ENCODE measurements at places on chromosomes 2 and 18. TPM values are rescaled to one million over a fixed set of nuclear protein-coding genes. Genes with fewer than 3 reads are reported as not detected.

TGFA gene
- total RNA-seq = 1.0 TPM

AQP12A gene
- not detected for total RNA-seq

NGEF gene
- 37.5 TPM for total RNA-seq

ALK gene
- total RNA-seq = 0.26 TPM

TSGA10 gene
- total RNA-seq = 2.0 TPM

ST6GAL2 gene
- total RNA-seq = not detected

FLACC1 gene
- total RNA-seq = not detected

SAG gene
- not detected for total RNA-seq

ROCK1 gene
- 30.8 TPM for total RNA-seq

GKN1 gene
- not detected for total RNA-seq

NYAP2 gene
- not detected for total RNA-seq

ACMSD gene
- not detected for total RNA-seq

- no peak for DNase-seq
Measured at GRCh38 chr2:29749843-29750242, 171.5 kb downstream of the ALK start.

GRCh38 chr2:214341646-214342045 lies 69.2 kb upstream of the VWC2L start:
- DNase-seq = no peak

GRCh38 chr18:5058768-5059695 lies 138.0 kb downstream of the AKAIN1 start:
- DNase-seq = no peak

GRCh38 chr2:37637190-37637860 lies 34.1 kb downstream of the CDC42EP3 start:
- no peak for DNase-seq

- no peak for DNase-seq
Measured at GRCh38 chr2:36675579-36676282, 20.8 kb upstream of the VIT start.

GRCh38 chr2:8926356-8926755 lies 77.1 kb downstream of the MBOAT2 start:
- no peak for DNase-seq

- DNase-seq = no peak
Measured at GRCh38 chr2:36235882-36236281, 119.7 kb upstream of the CRIM1 start.

DNA sequence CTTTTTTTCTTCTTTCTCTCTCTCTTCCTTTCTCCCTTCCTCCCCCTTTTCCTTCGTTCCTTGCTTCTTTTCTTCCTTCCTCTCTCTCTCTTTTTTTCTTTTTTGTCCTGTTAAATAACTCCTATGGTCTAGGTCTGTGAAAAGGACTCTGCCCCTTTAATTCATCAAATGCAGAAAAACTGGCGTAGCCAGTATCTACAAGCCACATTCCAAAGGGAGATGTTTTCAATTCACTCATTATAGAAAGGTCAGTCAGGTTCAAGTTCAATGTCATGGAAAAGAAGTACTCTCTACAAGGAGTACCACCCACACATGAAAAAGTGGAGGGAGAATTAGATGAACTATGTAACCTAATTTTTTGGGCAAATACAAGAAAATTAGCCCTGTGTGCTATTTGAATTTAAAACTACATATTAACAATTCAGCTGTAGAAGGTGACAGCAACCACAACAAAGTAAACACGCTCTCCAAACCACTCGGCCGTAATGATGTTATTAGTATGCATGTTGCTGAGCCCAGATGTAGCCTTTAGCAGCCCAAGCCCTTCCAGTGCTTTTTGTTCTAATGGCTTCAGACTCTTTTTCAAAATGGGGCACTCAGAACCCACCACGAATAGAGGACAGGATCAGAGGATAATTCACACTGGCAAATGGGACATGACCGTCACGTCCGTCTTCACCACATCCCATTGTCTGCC lies 735.4 kb upstream of the FANCL start:
- DNase-seq = no peak

- DNase-seq = no peak
Measured at GRCh38 chr18:10682368-10682714, 156.5 kb downstream of the NAPG start.

DNA sequence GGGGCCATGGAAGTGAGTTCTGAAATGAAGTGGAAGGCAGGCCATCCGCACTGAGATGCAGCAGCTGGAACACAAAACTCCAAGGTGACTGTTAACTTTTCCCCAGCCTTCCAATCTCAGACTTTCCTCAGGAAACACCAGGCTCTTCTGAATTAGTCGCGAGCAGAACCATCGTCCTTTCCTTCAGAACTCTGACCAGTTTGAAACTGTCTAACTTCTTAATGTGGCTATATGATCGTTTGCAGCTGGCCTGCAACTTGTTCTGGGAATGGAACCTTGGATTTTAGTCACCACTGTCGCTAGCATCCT lies 620 bp upstream of the RPL37A start:
- no peak for DNase-seq

DNA sequence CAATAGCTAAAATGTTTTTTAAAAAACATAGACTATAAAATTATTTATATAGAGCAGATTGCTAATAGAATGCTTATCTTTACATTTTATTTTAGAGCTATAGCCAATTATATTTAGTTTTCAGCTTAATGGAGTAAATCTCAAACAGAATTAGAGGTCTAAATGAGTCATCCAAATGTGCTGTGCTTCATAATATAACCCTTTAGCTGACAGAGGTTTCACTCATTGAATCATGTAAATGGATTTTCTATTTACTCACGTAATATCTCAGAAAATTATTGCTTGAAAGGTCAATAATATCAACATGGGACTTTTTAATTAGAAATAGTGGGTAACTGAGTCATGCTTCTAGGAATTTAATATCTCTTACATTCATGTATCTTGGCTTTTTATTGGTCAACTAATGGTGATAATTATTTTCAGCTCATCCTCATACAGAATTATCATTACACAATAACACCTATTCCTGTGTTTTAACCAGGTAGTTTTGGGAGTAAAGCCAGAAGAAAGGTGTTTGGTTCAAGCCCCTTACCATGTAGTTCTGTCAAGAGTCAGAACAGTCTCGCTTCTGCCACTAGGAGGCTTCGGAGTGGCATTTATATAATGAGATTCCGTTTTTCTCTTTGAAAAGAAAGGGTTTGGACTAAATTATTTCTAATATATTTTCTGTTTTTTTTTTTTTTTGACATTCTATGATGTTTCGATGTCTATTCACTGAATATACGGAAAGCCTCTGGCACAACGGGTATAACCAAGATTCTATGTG lies 217.6 kb downstream of the CDH7 start:
- no peak for DNase-seq

- DNase-seq = peak; percentile 19
Measured at GRCh38 chr18:58455314-58456188, 173.3 kb downstream of the ALPK2 start.

GRCh38 chr2:43105586-43106558 lies 120.5 kb downstream of the ZFP36L2 start:
- no peak for DNase-seq

- DNase-seq = no peak
Measured at GRCh38 chr2:143160732-143161707, 31.8 kb downstream of the ARHGAP15 start.

DNA sequence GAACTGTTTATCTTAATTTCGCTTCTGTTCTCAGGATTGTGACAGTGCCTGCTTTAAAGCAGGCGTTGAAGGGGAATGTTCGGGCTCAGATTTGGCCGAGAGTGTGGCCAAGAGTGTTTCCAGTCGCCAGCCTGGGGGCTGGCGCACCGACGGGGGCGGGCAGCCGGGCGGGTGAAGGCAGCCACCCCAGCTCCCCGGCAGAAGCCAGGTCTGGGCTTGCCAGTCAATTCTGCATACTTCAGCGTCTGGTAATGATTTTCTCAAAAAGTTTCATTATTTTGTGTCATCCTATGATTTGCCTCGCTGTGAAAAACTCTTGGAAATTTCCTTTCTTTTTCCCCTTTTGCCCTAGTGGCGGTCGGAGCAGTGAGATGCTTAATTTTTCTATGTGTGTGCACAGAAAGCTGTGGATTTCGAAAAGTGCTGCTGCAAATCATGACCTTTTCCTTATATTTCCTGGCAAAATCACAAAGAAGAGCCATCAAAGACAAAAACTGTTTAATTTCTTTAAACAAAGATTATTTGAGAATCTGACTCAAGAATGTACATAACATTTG lies 856 bp downstream of the FAM228A start:
- no peak for DNase-seq

GRCh38 chr2:62050456-62051045 lies 145.1 kb downstream of the COMMD1 start:
- no peak for DNase-seq

GRCh38 chr2:45153121-45153520 lies 143.9 kb upstream of the SIX2 start:
- no peak for DNase-seq

DNA sequence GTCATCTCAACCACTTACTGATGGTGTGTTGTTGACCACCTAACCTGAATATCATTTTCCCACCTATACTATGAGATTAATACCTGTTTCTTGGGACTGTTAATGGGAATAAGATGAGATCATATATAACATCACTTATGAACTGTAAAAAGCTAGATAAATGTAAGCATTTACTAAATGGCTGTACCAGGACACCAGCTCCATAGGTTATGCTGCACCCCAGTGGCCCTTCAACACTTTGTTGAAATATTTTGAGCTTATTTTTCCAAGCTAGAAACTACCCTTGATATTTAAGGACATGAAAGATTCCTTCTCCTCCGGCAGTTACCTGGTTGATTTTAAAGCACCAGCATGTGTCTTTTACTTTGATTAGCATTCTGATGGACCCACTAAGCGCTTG lies 138.0 kb upstream of the CDCA7 start:
- no peak for DNase-seq

GRCh38 chr2:231138699-231139098 lies 13.9 kb upstream of the HTR2B start:
- DNase-seq = no peak

GRCh38 chr2:202278036-202278760 lies 12.6 kb downstream of the NOP58 start:
- DNase-seq = peak; percentile 69

- DNase-seq = no peak
Measured at GRCh38 chr18:2910751-2911425, 64.1 kb downstream of the EMILIN2 start.

- peak; percentile 48 for DNase-seq
Measured at GRCh38 chr2:71995067-71995665, 152.5 kb downstream of the CYP26B1 start.

DNA sequence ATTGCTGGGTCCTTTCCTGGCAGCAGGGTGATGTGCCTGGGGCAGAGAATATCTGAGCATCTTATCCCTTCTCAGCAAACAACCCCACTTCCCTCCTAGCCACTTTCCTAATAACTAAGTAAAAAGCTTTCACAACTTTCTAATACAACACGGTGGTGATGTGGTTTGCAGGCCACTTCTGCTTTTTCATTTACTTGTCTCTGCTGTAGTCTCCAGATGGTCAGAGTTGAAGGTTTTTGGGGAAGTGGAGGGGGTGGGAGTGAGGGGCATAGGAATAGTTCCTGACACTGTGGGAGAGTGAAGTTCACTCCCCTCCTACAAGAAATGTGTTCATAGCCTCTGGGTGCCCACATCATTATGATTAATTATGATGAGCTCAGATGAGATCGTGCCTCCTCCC lies 11.6 kb downstream of the OXER1 start:
- no peak for DNase-seq

- no peak for DNase-seq
Measured at GRCh38 chr2:171419333-171419732, 14.5 kb downstream of the METTL8 start.

DNA sequence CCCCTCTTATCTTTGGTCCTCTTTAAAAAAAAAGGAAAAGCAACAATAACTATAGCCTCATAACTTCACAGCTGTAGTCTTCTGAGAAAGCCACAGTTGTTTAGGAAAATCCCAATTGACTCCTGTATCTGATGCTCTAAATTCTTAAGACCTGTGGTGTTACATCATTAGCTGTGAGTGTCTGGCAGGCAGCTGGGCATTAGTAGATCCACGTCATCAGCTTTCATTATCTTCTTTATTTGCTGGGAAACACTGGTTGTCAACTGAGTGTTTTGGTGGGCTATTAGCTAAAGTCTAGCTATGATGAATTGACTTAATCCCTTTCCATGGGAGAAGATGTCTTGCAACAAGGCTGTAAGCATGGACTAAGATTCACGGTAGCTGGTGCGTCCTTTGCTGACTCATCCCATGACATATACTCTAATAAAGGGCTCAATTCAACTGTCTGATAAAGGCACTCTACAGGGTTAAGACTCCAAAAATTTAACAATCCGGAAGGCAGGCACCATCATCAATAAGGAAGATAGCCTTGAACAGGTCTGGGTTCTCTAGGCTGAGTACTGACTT lies 517.2 kb downstream of the PLCL1 start:
- DNase-seq = peak; percentile 21

DNA sequence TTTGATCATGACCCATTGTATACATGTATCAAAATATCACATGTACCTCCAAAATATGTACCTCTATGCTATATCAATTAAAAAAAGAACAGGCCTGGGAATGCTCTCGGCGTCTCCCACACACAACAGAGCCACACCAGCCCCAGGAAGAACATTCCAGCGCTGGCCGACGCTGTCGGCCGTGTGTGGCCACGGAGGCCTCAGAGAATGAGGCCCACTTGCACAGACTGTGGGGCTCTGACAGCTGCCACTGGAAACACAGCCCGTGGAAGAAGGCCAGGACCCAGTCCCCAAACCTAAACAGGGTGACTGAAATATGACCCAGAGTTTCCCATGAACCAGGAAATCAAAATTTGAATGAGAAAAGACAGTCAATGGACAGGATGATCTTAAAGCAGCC lies 69.7 kb downstream of the EIPR1 start:
- DNase-seq = no peak

- no peak for DNase-seq
Measured at GRCh38 chr18:69763002-69763401, 184.7 kb downstream of the CD226 start.

DNA sequence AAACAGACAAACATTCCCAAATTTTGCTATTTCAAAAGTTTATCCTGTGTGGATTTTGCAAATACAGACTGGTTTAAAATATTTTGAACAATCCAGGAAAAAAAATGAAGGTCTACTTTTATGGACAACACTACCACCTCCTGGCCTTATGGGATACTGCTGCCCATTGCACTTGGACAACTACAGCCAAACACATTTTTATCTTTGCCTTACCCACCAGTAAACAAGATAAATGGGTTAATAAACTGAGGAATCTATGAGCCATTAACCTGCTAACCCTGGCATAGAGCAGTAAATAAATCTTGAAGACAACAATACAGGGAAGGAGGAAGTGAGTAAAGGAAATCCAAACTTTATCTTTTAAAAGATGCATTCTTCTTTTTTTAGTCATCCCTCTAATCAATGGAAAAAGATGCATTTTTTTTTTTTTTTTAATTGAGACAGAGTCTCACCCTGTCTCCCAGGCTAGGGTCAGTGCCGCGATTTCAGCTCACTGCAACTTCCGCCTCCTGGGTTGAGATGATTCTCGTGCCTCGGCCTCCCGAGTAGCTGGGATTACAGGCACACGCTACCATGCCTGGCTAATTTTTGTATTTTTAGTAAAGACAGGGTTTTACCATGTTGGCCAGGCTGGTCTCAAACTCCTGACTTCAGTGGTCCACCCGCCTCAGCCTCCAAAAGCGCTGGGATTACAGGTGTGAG lies 2.1 kb upstream of the SPIRE1 start:
- peak; percentile 79 for DNase-seq
